ENCODE measurements at places on chromosomes 1 and 21. TPM values are rescaled to one million over a fixed set of nuclear protein-coding genes. Genes with fewer than 3 reads are reported as not detected.

CFAP74 gene
- 0.16 TPM for polyA plus RNA-seq

DYNLT4 gene
- polyA plus RNA-seq, result 0.09 TPM

GJA9 gene
- 0.11 TPM for polyA plus RNA-seq

PTPRC gene
- 130 TPM for polyA plus RNA-seq

FMO1 gene
- polyA plus RNA-seq, result 10.8 TPM

AMY2B gene
- 83.9 TPM for polyA plus RNA-seq

FCGR2B gene
- 10.9 TPM for polyA plus RNA-seq

RIPPLY3 gene
- polyA plus RNA-seq, result 0.16 TPM

CCDC190 gene
- polyA plus RNA-seq, result 0.32 TPM

RNF186 gene
- polyA plus RNA-seq, result 0.34 TPM

CELSR2 gene
- polyA plus RNA-seq, result 2.5 TPM

FALEC gene
- 0.16 TPM for polyA plus RNA-seq

OR2T29 gene
- not detected for polyA plus RNA-seq

ANKRD35 gene
- polyA plus RNA-seq, result 2.7 TPM

CFHR2 gene
- polyA plus RNA-seq, result not detected

EFNA3 gene
- 3.4 TPM for polyA plus RNA-seq

KRTAP27-1 gene
- 0.07 TPM for polyA plus RNA-seq

CHI3L2 gene
- polyA plus RNA-seq, result 190 TPM

PUM1 gene
- polyA plus RNA-seq, result 36.3 TPM

B4GALT2 gene
- 7.3 TPM for polyA plus RNA-seq

NSL1 gene
- polyA plus RNA-seq, result 23.8 TPM

RGS1 gene
- 329 TPM for polyA plus RNA-seq

CNKSR1 gene
- 9.5 TPM for polyA plus RNA-seq

CFHR4 gene
- 0.07 TPM for polyA plus RNA-seq

SPRR2E gene
- polyA plus RNA-seq, result 14.2 TPM

TCHHL1 gene
- polyA plus RNA-seq, result 0.16 TPM

C2CD2 gene
- polyA plus RNA-seq, result 11.3 TPM

DISC1 gene
- 4.4 TPM for polyA plus RNA-seq

HHIPL2 gene
- polyA plus RNA-seq, result 0.57 TPM

HCRTR1 gene
- polyA plus RNA-seq, result 0.02 TPM

FAM72D gene
- 2.0 TPM for polyA plus RNA-seq

MYBPH gene
- 1.7 TPM for polyA plus RNA-seq

ACTL8 gene
- polyA plus RNA-seq, result 0.71 TPM

GJB4 gene
- polyA plus RNA-seq, result 0.84 TPM

TMEM39B gene
- 13.1 TPM for polyA plus RNA-seq

RALGPS2 gene
- polyA plus RNA-seq, result 6.4 TPM

MROH9 gene
- polyA plus RNA-seq, result 0.05 TPM

OR2AK2 gene
- not detected for polyA plus RNA-seq
